Omental fat pad (tissue), 4 donors: ENCODE measurements at places on chromosomes 3 and 15.

DNA sequence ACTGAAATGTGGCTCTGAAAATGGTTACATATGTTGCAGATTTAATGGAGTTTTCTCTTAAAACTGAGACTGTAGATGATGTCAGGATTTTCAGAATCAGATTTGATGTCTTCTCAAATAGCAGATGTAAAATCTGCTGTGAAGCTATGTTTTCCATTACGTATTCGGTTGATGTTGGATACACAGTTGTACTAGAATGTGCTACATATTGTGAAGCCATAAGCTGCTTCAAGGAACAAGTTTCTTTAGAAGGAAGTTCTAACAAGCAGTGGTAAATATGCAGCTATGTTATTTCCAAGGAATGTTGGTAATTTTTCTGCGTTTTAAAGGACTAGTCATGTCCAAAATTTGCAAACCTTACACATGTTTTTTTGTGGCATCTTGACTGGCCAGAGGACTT is 197.7 kb downstream of the RBMS3 start:
- DNase-seq = no peak

- DNase-seq = no peak
These were observed 22.3 kb upstream of the PLXNA1 start for GRCh38 chr3:126960604-126960995.

GRCh38 chr3:101204246-101204645 is 116.1 kb downstream of the IMPG2 start:
- no peak for DNase-seq

- DNase-seq = no peak
These were observed 106.3 kb downstream of the CHDH start for GRCh38 chr3:53739966-53740365.

DNA sequence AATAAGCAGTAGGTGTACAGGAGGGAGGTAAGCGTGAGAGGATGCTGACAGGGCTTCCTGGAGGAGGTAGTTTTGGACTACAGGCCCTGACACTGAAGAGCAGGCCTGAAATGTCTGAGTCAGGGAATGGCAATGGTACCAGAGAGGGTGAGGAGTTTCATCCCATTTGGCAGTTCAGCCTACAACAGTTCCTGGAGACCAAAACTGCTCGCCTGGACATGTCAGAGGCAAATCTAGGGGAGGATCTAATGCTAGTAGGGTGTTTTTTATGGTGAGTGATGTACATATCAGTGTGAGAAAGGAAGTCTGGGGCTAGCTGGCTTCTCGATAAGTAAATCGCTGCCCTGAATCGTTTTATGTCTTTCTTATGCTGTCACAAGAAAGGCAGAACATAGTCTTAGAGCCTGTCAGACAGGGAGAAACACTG is 13.8 kb upstream of the TNFSF10 start:
- DNase-seq = no peak

GRCh38 chr3:8576841-8577571 is 67.6 kb downstream of the SSUH2 start:
- DNase-seq = no peak

DNA sequence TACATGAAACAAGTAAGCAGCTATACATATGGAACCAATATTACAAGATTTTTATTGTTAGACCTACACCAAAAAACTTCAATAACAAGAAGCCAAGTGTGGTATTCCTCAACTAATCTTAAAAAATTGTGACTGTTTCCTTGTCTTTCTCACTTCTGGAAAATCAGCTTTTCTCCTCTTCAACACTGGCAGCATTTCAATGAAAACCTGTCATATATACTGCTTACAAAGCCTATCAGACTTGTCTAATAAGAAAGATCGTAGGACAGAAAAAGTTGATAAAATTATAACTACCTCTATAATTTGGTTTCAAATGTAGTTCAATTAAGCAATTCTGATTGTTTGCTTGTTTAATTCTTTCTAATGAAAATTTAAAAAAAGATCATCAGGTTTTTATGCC is 55.1 kb downstream of the CBLB start:
- DNase-seq = no peak

GRCh38 chr3:66762916-66763693 is 235.0 kb upstream of the KBTBD8 start:
- no peak for DNase-seq

DNA sequence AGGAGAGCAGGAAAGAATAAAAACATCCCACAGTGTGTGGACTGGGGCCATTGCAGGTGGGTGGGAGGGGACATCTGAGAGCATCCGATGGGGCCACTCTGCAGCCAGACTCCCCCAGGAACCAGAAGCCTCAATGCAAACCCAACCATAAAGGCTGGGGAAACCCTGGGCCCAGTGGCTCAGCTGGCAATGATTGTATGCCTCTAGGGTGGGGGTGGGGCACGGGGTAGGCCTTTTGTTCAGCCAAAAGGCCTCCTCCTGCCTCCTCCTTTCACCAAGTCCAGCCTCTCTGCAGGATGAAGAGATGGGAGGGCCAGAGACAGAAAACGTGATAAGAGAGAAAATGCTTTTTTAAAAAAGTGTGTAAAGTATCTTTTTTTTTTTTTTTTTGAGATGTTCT is 45.5 kb upstream of the HERC1 start:
- no peak for DNase-seq

DNA sequence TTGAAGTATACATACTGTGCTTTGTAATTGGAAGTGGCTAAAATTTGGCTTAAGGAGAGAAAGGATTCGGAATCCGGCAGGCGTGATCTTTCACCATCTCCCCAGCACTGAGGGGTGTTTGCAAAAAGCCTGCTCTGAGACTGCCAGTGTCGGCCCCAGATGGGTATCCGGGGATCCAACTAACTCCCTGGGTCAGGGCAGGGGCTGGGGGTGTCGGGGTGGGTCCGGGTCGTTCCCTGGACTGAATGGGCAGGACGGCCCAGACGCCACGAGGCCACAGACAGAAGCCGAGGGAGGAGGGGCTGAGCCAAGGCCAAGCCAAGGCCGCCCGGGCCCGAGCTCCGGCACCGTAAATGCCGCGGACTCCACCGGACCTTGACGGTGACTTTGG is 349 bp downstream of the PPIB start:
- DNase-seq = no peak

GRCh38 chr3:50135964-50136363 is 19.2 kb upstream of the SEMA3F start:
- no peak for DNase-seq

GRCh38 chr15:100335335-100335999 is 6.3 kb downstream of the ADAMTS17 start:
- no peak for DNase-seq

- DNase-seq = peak; percentile 8
These were observed 44.0 kb upstream of the SLC41A3 start for GRCh38 chr3:126127904-126128303.

GRCh38 chr3:125119752-125120378 is 64.1 kb upstream of the HEG1 start:
- no peak for DNase-seq

GRCh38 chr15:27826902-27827714 is 272.0 kb downstream of the OCA2 start:
- no peak for DNase-seq

GRCh38 chr3:172154768-172155664 is 115.6 kb downstream of the FNDC3B start:
- no peak for DNase-seq

GRCh38 chr15:62899090-62899493 is 143.5 kb upstream of the TPM1 start:
- no peak for DNase-seq

- DNase-seq = no peak
These were observed 29.5 kb upstream of the FAM107A start for GRCh38 chr3:58606693-58607092.

DNA sequence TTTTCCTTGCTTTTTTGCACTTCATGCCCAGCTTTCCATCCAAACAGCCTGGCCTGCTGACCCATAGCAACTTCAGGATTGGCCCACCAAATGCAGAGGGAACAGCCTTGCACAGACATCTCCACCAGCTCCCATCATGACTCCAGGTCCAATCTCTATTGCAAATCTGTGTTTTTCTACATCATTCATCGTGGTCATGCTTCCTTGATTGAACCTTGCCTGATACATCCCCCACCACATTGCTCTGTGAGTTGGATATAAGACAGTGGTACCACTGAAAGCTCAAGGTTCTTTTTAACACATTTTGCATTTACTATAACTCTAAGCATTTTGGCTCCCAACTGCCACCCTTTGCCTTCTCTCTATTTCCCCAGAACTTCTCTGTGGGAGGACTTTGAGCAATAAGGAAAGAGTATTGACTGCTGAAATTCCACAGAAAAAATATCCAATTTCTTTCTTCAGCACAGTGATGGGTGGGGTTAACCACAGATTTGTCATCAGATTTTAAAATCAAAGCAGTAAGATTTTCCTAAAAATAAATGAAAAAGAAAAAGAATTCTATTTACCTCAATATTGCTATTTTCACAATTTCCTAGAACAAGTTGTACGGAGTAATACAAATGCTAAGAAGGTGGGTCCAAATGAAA is 114.6 kb upstream of the GALNT15 start:
- no peak for DNase-seq

GRCh38 chr15:29825227-29825626 is 3.0 kb upstream of the TJP1 start:
- DNase-seq = no peak

DNA sequence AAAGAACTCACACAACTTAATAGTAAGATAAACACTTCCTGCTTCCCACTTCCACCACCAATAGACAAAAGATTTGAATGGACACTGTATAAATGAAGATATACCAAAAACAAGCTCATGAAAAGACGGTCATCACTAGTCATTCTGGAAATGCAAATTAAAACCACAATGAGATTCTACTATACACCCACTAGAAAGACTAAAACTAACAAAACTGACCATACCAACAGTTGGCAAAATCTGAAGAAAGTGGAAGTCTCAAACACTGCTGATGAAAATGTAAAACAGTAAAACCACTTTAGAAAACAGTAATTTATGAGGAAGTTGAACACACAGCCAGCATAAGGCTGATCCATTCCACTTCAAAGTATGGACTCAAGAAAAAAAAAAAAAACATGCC is 35.6 kb upstream of the CD96 start:
- DNase-seq = no peak

- no peak for DNase-seq
These were observed 313.1 kb downstream of the WDR72 start for GRCh38 chr15:53446376-53446775.

DNA sequence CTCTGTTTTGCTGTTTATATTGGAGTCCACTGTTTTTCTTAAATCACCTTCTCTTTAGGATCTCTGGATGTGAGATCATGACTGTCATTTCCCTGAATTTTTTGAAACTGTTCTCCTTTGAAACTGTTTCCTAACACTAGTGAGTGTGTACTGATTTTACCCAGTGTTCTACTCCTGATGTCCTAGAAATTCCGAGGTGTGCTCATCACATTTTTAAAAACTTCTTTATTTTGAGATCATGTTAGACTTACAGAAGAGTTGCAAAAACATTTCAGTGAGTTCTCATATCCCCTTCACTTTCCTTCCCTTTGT is 292.6 kb downstream of the NFKBIZ start:
- DNase-seq = no peak

DNA sequence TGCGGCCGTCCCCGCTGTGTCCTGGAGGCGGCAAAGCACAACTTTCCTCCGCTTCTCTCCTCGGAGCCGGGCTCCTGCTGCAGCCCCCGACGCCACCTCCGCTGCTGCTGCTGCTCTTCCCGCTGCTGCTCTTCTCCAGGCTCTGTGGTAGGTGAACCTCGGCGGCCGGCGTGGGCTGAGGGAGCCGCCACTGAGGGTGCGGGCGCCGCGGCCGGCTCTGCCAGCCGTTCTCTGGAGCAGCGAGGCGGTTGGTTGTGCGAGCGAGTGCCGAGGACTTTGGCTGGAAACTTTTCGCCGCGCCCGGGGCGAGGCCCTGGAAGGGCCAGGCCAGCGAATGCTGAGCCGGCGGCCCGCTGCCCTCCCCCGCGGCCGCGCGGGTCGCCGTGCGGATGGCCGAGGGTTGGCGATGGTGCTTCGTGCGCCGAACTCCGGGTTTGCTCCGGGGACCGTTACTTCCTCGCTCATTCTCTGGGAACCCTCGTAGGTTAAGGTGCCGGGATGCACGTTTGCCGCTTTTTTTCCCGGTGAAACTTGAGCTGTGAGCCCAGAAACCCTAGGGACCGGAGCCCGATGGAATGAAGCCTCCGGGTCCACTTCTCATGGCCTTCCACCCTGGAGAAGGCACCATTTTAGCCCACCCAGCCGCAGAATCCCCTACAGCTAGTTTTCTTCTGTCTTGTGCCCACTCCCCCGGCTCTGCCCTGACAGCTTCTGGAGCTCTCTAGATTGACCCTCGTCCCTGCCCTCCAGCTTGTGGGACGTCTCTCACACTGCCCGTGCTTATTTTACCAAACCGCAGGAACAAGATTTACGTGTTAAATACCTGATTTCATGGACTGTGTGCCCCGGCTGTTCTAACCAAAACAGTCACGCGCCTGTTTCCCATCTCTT is 660 bp downstream of the NECTIN3 start:
- no peak for DNase-seq

DNA sequence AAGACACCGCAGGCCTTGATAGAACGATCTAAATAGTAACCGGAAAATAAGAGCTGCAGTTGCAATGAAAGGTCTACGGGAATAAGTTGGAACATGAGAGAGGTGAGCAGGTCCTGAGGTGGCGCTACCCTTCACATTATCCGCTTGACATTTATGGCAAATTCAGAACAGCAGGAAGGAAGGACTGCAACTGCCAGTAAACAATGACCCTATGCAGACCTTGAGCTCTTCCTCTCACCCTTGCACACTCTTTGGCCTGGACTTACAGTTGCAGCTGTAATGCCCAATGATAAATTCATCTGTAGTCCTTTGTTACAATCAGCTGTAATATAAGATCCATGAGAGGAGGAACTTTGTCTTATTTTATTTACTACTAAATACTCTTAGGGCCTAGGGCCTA is 32.3 kb upstream of the TRIM59 start:
- DNase-seq = no peak

GRCh38 chr3:3305841-3306240 is 126.3 kb upstream of the CRBN start:
- DNase-seq = no peak

GRCh38 chr15:80749589-80749988 is 29.6 kb upstream of the CEMIP start:
- DNase-seq = no peak

DNA sequence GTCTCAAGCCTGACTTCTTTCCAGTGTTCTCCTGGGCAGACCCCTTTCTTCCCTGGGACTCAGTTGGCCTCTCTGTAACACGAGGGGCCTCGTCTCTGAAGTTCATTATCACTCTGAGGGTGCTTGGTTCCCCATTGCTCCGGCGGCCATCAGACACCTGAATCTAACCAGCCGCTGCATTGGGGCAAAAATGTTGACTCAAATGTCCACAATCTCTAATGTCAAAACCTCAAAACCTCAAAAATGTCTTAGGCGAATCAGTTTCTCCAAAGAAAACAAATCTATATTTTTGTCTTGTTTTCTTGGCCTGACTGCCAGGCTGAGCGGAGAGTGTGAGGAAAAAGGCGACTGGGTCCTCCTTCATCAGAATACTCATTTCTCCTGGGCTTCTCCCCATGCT is 220.7 kb downstream of the VPS13C start:
- no peak for DNase-seq
